ENCODE measurements at places on chromosomes 12 and 14.

DNA sequence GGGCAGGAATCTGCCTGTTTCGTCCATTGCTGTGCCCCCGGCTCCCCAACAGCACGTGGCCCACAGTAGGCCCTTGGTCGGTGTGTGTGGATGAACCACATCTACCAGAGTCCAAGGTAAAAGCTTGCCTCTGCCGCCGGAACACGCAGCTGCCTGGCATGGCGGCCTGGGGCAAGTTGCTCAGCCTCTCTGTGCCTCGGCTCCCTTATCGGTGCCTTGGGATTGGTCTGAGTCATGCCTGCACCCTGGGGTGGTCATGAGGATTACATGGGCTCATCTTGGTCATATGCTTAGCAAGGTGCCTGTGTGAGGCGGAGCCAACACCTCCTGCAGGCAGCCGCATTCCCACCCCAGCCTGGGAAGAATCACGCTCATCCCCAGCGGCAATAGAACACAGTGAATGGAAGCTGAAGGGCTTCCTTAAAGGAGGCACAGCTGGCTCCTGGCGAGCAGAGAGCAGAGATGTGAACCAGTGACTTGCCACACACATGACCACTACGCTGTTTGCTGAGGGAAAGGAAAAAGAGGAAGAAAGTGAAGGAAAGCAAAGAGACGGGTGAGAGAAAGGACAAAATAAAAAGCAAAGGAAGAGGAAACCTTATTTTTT lies 5.5 kb upstream of the SCARB1 start:
- DNase-seq, result no peak

DNA sequence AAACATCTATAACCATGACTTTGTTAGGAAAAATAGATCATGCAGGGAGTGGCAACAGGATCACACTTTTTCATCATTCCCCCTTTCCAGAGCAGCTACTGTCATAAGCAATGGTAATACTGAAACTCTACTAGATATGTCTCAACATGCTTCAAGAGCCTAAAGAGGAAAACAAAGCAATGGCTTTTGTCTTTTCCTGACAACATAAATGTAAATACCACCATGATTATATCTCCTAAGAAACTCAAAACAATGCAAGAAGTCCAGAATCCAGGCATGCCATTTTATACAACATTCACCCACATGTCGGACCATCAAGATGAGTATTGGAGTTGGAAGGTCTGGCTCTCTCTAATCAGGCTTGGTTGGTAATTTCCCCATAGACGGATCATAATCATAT lies 78.7 kb downstream of the KIF21A start:
- no peak for DNase-seq

- DNase-seq, result no peak
Measured at GRCh38 chr12:94561943-94562411, 88.4 kb downstream of the TMCC3 start.

GRCh38 chr12:4177262-4177661 lies 96.3 kb upstream of the CCND2 start:
- no peak for DNase-seq
